Ammon's horn (tissue), 1 donor: ENCODE measurements at places on chromosomes 13 and 19.

DNA sequence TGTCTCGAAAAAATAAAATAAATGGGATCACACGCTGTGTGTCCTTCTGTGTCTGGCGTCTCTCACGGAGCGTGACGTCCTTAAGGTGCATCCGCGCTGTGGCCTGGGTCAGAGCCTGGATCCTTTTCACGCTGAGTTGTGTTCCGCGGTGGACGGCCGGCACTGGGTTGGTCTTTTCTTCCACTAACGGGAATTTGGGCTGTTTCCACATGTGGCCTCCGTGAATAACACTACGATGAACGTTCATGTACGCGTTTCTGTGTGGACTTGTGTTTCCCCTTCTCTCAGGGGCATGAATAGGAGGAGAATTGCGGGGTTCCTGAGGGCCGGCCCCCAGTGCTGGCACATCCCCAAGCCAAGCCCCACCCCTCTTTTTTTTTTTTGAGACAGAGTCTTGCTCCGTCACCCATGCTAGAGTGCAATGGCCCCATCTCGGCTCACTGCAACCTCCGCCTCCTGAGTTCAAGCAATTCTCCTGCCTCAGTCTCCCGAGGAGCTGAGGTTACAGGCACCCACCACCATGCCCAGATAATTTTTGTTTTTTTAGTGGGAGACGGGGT, 6.2 kb upstream of the PTBP1 start:
- no peak for DNase-seq

DNA sequence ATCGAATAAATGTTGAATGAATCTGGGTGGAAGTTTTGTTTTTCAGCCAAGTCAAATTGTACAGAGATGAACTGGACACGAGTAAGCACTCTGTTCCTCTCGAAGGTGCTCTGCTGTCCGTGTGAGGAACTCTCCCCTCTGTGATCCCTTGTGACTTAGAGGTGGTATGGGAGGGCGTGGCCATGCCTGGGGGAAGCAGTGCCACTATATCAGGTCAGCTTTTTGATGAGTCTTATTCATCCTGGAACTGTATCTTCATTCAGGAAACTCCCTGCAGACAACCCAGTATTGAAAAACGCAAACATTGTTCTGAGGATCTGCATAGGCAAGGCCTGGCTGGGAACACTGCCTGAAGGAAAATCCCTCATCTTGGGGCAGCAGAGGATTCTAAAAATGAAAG, 45.7 kb upstream of the FLT1 start:
- DNase-seq, result no peak

DNA sequence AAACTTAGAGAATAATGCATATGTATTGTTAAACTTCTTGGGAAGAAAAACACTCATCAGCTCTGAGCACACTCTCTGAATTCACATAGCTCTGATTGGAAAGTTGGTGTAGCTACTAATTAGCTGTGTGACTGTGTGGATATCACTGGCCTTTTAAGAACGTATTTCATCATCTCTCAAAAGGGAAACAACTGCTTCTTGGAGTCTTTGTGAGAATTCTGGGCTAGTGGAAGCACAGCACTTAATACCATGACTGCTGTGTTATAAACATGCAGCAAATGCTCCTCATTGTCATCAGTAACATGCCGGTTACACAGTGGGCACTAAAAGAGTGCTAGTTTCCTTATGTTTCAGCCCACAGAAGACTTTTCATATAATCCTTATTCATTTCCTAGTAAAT, 220.9 kb upstream of the CSNK1A1L start:
- no peak for DNase-seq

DNA sequence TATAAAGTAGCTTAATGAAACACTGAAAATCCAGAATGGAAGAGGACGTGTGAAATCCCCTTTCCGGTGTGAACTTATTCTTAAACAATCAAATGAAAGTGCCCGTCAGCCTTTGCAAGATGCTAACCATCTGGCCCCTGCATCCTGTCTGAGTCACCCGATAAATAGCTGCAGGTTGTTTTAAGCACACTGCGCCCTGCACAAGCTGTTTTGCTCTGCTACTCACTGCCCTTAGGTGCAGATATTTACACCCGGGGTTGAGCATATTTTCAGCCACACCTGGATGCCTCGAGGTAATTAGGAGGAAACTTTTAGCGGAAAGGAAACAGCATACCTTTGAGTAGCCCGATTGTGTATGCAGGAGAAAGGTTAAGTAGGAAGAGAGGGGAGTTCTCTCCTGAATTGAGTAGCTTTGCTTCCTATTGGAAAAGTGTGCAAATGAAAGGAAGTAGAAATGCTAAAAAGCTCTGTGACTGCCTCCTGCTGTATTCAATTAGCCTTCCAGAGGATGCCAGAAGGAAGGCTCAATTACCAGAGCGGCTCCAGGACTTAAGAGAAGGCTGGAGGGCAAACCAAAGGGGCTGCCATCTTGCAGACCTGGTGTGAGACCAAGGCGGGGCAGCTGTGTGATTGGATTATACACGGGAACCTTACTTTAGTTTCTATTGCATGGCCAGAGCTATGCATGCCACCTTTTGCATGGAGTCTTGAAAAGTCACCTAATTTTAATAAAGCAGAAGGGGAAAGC, 42.5 kb downstream of the IRS2 start:
- DNase-seq, result no peak

GRCh38 chr19:19531951-19532805, 3.5 kb downstream of the YJEFN3 start:
- peak; percentile 80 for DNase-seq

DNA sequence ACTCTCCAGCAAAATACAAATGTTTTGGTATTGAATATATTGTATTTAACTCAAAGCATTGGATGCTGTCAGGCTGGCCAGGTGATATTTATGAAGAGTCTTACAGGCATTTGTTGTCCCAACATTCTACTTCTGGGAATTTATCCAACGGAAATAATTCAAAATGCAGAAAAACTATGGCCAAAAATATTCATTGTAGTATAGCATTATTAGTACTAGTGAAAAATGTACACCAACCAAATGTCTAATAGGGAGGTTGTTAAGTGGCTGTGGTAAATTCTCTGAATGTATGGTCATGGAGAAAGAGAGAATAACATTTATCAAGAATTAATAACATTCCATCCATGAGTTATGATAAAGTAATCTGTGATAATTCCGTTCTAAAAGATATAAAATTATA, 38.6 kb upstream of the GAS6 start:
- DNase-seq, result no peak
